ENCODE measurements at places on chromosomes 12 and 14.

DNA sequence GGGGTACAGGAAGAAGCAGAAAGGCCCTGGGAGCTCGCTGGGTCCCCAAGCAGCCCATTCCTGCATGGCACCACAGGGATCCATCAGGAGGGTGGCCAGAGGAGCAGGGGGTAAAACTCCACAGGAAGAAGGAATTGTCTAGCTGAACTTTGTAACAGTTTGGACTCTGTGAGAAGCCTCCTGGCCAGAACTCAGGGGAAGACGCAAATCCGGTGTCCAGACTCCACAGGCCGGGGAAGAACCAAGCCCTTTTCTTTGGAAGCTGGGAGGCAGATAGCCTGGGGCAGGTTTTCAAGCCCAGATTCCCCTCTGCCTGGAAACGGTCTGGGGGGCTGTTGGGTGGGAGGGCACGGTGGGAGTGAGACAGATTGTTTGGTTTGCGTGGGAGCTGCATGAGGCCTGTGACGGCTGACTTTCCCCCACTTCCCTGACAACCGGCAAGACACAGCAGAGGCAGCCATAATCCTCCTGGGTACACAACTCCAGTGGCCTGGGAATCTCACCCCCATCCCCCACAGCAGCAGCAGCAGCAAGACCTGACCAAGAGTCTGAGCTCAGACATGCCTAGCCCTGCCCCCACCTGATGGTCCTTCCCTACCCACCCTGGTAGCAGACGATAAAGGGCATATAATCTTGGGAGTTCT, 16.7 kb downstream of the GPHB5 start:
- H3K27me3 ChIP-seq, result peaks cover 3% of the 10 kb centered on the region
- H3K27ac ChIP-seq, result no peak overlapping the region
- DNase-seq, result peak; percentile 13
- H3K36me3 ChIP-seq, result peaks cover 7% of the 10 kb centered on the region
- peaks cover 14% of the 10 kb centered on the region for H3K4me1 ChIP-seq
- H3K4me3 ChIP-seq, result no peak overlapping the region

GRCh38 chr12:54697851-54698250, 49.7 kb upstream of the DCD start:
- H3K27me3 ChIP-seq, result peaks cover 10% of the 10 kb centered on the region
- no peak overlapping the region for H3K27ac ChIP-seq
- H3K4me3 ChIP-seq, result no peak overlapping the region
- DNase-seq, result no peak
- peaks cover 24% of the 10 kb centered on the region for H3K4me1 ChIP-seq

- no peak overlapping the region for H3K27ac ChIP-seq
- no peaks in the 10 kb centered on the region for H3K27me3 ChIP-seq
- no peak overlapping the region for H3K4me3 ChIP-seq
- no peaks in the 10 kb centered on the region for H3K36me3 ChIP-seq
- DNase-seq, result no peak
Observed at GRCh38 chr14:59707778-59708561, 131.4 kb upstream of the CCDC175 start.

DNA sequence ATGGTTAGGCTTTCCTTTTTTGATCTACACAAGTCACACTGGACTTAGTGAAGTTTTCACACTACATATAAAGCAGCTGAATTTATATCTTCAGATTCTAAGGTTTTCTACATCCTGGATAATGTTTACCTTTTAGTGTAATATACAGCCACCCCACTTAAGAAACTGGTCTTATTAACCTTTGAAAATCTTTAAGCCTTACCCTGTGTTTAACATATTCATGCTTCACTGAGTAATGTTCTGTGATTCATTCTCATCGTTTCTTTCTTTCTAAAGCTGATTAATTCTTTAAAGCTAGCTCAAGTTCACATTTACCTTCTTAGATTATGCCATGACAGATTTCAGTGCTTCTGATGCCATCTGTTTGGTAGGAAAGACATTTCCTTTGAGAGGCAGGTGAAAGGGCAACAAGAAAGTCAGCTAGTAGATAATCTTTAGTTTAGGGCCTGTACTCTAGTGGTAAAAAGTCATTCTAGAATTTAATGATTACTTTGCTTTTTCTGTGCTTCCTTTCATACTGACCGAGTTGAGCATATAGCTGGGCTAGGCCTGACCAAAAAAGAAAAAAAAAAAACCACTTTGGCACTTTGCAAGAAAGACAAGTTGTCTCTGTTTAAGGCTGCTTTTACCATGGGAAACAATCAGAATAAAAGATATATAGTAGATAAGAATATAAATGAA, 690.9 kb upstream of the FBXO33 start:
- H3K4me1 ChIP-seq, result peaks cover 17% of the 10 kb centered on the region
- no peaks in the 10 kb centered on the region for H3K27me3 ChIP-seq
- no peak overlapping the region for H3K27ac ChIP-seq
- no peak overlapping the region for H3K4me3 ChIP-seq
- no peak for DNase-seq
- no peaks in the 10 kb centered on the region for H3K36me3 ChIP-seq

DNA sequence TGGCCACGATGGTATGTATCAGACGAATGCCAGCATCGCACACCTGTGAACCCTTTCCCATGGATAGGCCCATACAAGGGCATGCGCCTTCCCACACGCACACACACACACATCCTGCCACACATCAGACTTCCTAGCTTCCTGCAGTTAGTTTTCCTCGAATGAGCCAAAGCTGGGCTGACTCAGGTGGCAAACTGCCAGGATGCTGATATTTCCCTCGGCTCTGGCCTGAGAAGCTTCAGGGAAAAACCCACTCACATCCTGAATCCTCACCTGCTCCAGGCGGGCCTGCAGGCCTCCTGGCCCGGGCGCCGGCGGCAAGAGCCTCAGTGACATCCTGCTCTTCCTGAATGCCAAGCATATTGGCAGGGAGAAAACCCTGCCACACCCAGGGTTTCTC, 22.4 kb downstream of the CALM1 start:
- no peak overlapping the region for H3K4me3 ChIP-seq
- peaks cover 7% of the 10 kb centered on the region for H3K27me3 ChIP-seq
- no peak overlapping the region for H3K27ac ChIP-seq
- peaks cover 25% of the 10 kb centered on the region for H3K4me1 ChIP-seq
- no peaks in the 10 kb centered on the region for H3K36me3 ChIP-seq

- peaks cover 12% of the 10 kb centered on the region for H3K4me1 ChIP-seq
- no peak overlapping the region for H3K27ac ChIP-seq
- no peak overlapping the region for H3K4me3 ChIP-seq
Observed at GRCh38 chr12:94026596-94026995, 121.8 kb upstream of the PLXNC1 start.

DNA sequence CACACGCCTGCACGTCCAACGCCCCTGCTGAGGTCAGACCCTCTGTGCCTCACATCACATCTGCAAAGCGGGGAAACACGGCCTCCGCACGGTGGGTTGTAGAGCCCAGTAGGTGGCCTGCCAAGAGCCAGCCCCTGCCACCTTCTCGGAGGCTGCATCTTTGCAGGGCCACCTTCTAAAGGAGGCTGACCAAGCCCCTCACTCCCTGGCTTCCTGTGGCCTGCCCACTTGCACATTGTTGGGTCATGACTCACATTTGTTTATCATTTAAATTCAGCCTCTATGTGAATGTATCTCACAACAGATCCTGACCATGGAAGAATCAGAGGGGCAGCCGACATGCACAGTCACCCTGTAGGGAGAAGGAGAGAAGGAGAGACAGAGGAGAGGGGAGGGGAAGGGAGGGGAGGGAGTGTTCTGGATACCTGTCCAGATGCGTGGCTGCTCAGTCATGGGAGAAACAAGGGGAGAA, 319.5 kb upstream of the DIO3 start:
- H3K27ac ChIP-seq, result no peak overlapping the region
- H3K27me3 ChIP-seq, result peaks cover 14% of the 10 kb centered on the region
- no peaks in the 10 kb centered on the region for H3K36me3 ChIP-seq
- DNase-seq, result no peak
- no peak overlapping the region for H3K4me3 ChIP-seq

DNA sequence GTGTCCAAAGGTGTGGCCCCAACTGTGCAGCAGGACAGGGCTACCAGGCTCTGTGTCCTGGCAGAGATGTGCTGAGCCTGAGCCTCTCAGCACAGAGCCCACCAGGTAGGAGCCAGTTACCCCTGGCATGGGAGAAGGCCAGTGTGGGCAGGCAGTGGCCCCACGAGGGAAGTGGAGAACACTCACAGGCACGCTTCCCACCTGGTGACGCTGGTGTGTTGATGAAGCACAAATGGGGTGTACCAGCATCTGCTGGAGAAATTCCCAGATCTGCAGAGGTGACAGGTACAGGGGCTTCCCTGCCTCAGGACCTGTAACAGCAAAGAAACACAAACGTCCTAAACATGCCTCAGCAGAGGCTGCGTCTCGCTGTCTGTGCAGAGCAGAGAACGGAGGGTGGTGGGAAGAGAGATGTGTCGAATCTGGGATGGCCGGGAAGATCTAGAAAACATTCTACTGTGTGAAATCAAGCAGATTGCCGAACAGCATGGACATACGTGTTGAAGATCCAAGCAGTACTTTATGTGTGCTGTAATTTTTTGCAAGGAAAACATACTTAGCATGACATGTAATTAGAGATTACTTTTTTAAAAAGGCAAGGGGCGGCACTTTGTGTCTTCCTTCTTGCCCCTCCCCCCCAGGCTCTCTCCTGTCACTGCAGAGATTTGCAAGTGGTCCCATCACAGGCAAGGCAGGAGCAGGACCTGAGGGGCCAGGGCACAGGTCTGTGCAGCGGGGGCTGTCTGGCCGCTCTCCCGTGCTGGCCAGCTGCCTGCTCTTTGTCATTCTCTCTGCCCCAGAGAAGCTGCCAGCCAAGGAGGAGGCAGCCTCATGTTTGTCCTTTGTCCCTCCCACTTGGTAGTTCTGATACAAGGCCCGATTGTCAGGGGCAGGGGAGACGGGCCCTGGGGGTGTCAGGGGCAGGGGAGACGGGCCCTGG, 17.3 kb downstream of the HIP1R start:
- peaks cover 10% of the 10 kb centered on the region for H3K36me3 ChIP-seq
- H3K4me3 ChIP-seq, result peak overlapping the region; percentile 7
- no peaks in the 10 kb centered on the region for H3K27me3 ChIP-seq
- peaks cover 33% of the 10 kb centered on the region for H3K4me1 ChIP-seq

DNA sequence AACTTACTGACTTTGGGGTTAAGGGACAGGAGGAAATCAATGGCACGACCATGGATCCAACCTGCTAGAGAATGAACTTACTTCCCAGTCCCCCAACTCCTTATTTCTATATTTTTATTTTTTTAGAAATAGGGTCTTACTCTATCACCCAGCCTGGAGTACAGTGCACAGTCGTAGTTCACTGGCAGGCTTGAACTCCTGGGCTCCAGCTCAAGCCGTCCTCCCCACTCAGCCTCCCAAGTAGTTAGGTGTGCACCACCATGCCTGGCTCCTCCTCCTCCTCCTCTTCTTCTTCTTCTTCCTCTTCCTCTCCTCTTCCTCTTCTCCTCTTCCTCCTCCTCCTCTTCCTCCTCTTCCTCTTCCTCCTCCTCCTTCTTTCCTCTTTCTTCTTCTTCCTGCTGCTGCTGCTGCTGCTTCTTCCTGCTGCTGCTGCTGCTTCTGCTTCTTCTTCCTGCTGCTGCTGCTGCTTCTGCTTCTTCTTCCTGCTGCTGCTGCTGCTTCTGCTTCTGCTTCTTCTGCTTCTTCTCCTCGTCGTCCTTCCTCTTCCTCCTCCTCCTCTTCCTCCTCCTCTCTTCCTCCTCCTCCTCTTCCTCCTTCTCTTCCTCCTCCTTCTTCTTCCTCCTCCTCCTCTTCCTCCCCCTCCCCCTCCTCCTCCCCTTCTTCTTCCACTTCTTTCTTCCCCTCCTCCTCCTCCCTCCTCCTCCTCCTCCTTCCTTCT, 390.1 kb upstream of the RGS6 start:
- H3K4me3 ChIP-seq, result no peak overlapping the region
- no peak for DNase-seq
- H3K36me3 ChIP-seq, result no peaks in the 10 kb centered on the region
- peaks cover 23% of the 10 kb centered on the region for H3K4me1 ChIP-seq
- H3K27ac ChIP-seq, result no peak overlapping the region

GRCh38 chr14:80049055-80049454, 162.2 kb downstream of the DIO2 start:
- H3K4me1 ChIP-seq, result no peaks in the 10 kb centered on the region
- no peaks in the 10 kb centered on the region for H3K36me3 ChIP-seq
- no peak overlapping the region for H3K4me3 ChIP-seq
- no peak overlapping the region for H3K27ac ChIP-seq

- no peak overlapping the region for H3K4me3 ChIP-seq
- DNase-seq, result no peak
- no peaks in the 10 kb centered on the region for H3K27me3 ChIP-seq
Observed at GRCh38 chr14:27205036-27205435, 607.2 kb upstream of the NOVA1 start.

DNA sequence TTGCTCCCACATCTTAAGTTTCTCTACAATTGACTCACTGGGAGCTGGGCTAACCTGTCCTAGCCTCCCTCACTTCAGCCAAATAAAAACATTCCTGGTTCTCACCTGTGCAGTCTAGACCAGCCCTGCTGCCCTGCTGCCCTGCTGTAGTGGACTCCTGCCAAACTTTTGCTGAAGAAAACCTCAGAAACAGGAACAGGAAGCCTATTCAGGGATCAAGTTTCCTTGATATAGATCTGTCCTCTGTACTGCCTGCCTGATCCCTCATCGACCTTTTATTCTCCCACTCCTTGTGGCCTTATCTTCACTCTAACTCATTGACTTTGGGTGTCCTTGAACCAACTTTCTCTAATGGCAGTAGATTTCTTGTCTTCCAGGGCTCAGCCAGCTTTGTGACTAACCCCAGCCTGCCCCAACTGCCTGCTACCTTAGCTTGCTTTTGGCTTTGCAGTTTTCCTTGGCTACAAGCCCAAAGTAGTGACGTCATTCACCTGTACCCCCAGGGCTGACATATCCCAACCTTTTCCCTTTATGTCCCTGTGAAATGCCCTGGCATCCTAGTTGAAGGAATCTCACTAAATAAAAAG, 234.8 kb downstream of the DUSP6 start:
- peak overlapping the region; percentile 30 for H3K27ac ChIP-seq
- H3K36me3 ChIP-seq, result no peaks in the 10 kb centered on the region
- H3K4me3 ChIP-seq, result no peak overlapping the region
- H3K4me1 ChIP-seq, result peaks cover 28% of the 10 kb centered on the region
- H3K27me3 ChIP-seq, result no peaks in the 10 kb centered on the region

- H3K36me3 ChIP-seq, result no peaks in the 10 kb centered on the region
- H3K27ac ChIP-seq, result peak overlapping the region; percentile 93
- H3K27me3 ChIP-seq, result peaks cover 25% of the 10 kb centered on the region
Observed at GRCh38 chr14:101005447-101005846, 101.9 kb upstream of the RTL1 start.

DNA sequence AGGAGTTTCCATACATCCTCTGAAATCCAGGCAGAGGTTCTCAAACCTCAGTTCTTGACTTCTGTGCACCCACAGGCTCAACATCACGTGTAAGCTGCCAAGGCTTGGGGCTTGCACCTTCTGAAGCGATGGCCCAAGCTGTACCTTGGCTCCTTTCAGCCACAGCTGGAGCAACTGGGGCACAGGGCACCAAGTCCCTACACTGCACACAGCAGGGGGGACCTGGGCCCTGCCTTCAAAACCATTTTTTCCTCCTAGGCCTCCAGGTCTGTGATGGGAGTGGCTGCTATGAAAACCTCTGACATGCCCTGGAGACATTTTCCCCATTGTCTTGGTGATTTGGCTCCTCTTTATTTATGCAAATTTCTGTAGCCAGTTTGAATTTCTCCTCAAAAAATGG, 10.6 kb downstream of the AREL1 start:
- H3K36me3 ChIP-seq, result peaks cover 50% of the 10 kb centered on the region
- H3K4me1 ChIP-seq, result no peaks in the 10 kb centered on the region
- no peaks in the 10 kb centered on the region for H3K27me3 ChIP-seq
- DNase-seq, result no peak
- H3K27ac ChIP-seq, result no peak overlapping the region

Data from nephron progenitor cell (in vitro differentiated cells).